ENCODE measurements at places on chromosomes 5 and 9.

DNA sequence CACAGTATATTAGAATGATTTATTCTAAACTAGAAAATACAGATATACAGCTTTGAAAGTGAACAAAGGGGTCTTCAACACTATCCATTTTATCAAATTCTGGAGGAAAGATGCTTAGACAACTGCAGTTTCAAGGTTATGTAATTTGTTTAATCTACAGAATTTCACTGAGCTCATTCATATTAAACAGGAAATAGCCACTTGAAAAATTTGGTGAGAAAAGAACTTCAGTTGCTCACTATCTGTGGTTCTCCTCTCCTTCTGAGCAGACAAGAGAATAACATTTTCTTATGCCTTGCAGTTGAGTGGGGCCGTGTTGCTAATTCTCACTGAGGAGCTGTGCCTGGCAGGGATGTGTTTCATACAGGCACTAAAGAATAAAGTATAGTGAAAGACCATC lies 1428.2 kb downstream of the CDH12 start:
- DNase-seq = no peak

- no peak for DNase-seq
Observed at GRCh38 chr5:165521816-165522610, 2016.6 kb downstream of the MAT2B start.

GRCh38 chr5:124941051-124942049 lies 194.9 kb upstream of the ZNF608 start:
- no peak for DNase-seq

DNA sequence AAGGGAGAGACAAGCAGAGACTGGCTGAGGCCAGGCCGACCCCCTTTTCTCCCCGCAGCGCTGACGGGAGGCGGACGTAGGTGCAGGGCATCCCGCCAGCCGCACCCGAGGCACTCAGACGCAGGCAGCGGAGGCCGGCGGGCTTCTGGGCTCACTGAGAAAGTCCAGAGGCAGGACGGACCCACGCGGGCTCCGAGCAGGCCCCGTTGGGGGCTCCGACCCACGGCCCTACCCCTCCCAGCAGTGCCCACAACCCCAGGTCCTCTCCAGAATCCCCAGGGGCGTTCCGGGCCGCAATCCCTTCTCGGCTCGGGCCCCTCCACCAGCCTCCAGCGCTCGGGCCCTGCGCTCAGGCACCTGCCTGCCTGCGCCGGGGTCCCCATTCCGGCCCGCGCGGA lies 543 bp downstream of the MTMR12 start:
- DNase-seq = peak; percentile 4

DNA sequence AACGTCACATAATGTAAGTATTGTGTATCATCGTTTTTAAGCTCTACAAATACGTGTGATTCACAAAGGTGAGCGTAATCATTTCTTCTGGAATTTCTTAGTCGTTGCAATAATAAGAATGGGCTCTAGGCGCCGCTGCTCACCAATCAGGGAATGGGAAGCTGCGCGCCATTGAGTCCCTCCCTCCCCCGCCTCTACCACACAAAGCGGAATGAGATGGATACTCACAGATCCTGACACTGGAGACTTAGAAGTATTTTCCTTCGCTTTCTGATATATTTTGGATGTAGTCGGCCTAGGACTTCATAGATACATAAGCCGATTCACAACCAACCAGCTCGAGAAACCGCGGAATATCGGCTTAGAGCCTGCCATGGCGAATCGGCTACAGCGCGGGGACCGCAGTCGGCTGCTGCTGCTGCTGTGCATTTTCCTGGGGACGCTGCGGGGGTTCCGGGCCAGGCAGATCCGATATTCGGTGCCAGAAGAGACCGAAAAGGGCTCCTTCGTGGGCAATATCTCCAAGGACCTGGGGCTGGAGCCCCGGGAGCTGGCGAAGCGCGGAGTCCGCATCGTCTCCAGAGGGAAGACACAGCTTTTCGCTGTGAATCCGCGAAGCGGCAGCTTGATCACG lies at the start of gene PCDHGA11:
PCDHGA11 (plus strand) TSS at position 197 of the 634 bp plus-strand sequence; CDS start at position 374, 177 bp downstream.
- DNase-seq = no peak

- DNase-seq = peak; percentile 31
Observed at GRCh38 chr5:180860273-180860886, 696 bp downstream of the ZFP62 start.

- no peak for DNase-seq
Observed at GRCh38 chr9:7173139-7173538, 415.4 kb downstream of the KDM4C start.

GRCh38 chr9:4423207-4423610 lies 67.1 kb upstream of the SLC1A1 start:
- DNase-seq = no peak

DNA sequence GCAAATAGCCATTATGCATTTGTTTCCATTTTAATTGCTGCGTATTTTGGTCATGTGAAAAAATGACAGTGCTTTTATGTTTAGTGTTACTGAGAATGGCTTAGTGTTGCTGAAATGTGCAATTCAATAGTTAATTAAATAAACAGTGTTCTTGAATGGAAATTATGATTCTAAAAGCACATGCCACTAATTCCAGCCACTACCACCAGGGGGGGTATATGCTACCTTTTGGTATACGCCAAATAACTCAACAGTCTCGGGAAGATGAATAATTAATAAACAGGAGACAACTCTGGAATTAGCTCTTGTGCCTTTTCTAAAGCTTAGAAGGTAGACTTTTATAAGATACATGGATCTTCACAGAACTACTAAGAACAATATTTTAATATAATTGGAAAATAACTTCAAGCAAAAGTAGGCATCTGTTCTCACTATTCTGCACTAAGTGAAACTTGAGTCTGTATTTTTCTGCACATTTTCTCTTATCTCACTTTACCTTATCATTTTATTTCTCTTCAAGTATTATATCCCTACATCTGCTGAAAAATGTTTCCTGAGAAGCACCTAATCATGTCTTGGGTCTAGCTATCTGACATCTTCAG lies 83.5 kb upstream of the MINAR2 start:
- DNase-seq = no peak

GRCh38 chr9:114409103-114409780 lies 21.5 kb upstream of the AKNA start:
- DNase-seq = no peak

GRCh38 chr5:94544031-94544650 lies 74.3 kb downstream of the KIAA0825 start:
- DNase-seq = no peak

DNA sequence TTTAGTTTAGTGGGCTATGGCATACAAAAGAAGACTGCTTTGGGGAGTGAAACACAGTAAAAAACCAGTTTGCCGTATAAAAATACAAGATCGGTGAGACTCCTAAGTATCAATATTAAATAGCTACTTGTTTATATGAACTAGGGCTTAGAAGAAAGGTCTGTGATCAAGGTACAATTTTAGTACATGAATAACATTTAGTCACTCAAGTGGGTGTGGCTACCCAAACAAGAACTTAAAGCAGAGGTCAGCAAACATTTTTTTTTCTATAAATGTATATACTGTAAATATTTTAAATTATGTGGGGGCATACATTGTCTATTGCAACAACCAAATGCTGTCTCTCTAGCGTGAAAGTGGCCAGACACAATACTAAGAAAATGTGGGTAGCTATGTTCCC lies 1452.5 kb upstream of the NUDT12 start:
- DNase-seq = no peak

GRCh38 chr5:149680810-149681221 lies 49.3 kb upstream of the PPARGC1B start:
- no peak for DNase-seq

DNA sequence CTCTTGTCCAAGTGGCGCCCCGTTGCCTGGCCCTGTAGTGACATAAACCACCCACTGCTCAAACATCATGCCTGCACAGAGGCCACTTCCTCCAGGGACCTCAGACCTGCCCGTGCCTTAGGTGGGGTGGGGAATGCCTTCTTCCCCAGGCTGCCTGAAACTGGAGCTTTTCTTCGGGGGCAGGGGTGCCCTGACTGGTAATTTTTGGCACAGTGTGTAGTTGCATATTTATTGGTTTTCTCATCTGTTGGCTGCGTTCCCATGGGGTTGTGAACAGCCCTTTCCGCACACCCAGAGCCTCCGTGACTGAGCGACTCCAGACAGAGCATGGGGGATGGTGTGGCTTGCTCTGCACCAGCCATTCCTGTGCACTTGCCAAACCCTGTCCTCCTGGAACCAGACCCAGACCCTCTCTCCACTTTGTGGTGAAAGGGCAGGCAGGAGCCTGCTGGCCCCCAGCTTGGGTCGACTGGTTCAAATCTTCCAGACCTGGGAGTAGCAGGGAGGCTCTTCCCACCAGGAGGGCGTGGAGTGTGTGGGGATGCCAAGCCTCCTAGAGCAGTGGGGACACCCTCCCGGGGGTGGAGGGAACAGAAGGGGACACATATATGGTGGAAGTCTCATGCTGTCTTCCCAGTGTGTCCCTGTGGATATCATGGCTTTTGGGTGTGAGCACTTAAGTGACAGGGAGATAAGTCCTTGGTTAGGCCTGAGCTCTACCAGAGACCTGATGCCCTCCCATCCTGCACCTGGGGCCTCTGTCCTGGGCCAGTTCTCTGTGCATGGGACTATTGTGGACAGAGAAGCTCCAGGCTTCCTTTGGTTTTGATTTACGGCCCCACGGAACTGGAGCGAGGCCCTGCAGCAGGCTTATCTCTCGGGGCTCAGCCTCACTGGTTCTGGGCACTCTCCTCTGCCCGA lies 39.6 kb downstream of the WNK2 start:
- DNase-seq = no peak

DNA sequence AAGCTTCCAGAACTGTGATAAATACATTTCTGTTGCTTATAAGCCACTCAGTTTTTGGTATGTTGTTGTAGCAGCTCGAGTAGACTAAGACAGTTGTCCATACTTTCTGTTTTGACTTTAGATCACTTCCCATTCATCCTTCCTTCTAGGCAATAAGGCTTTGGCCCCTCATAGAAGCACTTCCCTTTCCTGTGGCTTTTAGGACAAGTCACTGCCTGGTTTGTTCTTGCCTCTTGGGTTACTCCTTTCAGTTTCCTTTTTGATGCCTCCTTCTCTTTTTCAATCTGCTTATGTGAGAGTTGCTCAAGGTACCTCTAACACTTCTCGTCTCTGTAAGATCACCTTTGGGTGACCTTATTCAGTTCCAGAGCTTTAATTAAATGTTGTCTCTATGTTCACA lies 72.4 kb upstream of the NTRK2 start:
- DNase-seq = no peak

- DNase-seq = no peak
Observed at GRCh38 chr5:137217599-137218200, 281.4 kb downstream of the SPOCK1 start.

DNA sequence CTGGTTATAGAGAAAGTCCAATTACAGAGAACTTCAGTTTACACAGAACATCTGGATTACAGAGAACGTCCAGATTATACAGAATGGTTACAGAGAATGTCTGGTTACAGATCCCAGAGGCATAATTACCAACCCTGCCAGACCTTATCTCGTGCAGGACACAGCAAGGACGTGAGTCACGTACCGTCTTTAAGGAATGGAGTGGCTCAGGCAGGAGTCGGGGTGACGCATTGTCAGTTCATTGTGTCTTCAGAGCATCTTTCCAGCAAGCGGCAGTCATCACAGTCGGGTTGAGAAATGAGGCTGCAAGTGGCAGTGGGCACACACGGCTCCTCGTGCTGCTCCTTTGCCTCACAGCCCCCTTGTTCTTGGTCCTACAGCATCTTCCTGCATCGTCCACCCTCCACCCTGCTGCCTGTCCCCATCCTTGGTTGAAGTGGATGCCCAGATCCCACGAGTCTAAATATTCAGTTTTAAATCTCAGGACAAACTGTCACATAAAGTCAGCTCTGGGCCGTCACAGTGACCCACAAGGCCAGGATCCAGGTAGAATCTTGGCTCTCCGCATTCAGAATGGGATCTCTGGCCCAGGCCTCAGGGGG lies 30.0 kb upstream of the SLC6A19 start:
- DNase-seq = no peak

DNA sequence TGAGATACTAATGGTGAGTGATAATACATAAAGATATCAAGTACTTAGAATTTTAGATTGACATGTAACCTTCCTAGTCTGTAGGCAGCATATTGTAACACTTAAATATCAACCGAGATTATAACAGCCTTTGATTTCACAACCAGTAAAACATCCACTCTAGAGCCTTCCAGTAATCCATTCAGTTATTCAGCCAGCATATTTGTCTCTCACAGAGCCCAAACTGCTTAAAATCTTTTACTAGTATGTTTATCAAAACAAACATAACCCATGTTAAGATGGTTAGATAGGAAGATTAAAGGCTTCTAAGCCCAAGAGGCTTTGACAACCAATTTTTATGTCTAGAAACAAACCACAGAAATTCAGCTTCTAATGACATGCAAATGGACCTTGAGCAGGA lies 177.9 kb upstream of the FST start:
- DNase-seq = no peak

GRCh38 chr5:58275516-58275915 lies 184.4 kb downstream of the PLK2 start:
- DNase-seq = no peak

DNA sequence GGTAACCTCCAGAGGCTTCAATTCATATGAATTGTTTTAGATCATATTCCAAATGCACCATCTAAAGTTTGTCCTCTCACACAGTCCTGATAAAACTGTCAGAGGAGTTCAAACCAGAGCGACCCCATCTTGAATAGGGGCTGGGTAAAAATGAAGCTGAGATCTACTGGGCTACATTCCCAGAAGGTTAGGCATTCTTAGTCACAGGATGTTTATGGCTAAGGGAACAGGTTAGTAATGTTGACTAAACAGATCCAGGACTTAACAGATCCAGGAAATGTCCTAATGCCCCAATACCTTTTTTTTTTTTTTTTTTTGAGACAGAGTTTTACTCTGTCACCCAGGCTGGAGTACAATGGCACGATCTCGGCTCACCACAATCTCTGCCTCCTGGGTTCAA lies 192.6 kb upstream of the PRDM9 start:
- DNase-seq = no peak

GRCh38 chr5:120449501-120449900 lies 14.6 kb upstream of the PRR16 start:
- DNase-seq = no peak

- no peak for DNase-seq
Observed at GRCh38 chr9:6426117-6426516, 13.1 kb downstream of the UHRF2 start.

GRCh38 chr9:2015581-2016407 lies 647 bp downstream of the SMARCA2 start:
- peak; percentile 24 for DNase-seq
